ENCODE measurements at places on chromosomes 16 and 17.
A peak's percentile ranks its signal among the peaks of the same experiment; 100 is the strongest.

DNA sequence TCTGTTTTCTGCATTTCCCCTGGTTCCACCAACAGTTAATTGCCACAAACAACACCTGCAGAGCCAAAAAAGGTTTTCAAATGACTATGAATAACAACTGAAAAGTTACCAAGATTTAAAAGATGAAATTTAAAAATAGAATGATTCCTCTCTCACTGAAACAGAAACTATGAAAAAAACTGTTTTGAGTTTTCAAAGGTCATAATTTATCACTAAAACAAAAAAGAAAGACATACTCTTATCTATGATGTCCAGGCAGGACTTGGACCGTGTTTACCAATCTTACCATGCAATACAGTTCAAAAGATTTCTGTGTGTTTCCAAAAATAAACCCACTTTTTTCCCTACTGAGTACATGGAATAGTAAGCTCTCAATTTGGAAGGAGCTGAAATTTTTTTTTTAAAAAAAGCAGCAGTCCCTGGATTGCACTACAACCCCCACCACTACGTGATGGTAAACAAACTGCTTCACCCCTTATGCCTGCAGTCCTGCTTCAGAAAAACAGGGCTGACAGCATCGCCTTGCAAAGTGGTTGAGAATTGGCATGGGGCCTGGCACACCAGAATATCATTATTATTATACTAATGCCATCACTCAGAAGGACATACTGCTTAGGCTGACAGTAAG is 8.5 kb downstream of the TXNDC11 start:
- no peak for DNase-seq

DNA sequence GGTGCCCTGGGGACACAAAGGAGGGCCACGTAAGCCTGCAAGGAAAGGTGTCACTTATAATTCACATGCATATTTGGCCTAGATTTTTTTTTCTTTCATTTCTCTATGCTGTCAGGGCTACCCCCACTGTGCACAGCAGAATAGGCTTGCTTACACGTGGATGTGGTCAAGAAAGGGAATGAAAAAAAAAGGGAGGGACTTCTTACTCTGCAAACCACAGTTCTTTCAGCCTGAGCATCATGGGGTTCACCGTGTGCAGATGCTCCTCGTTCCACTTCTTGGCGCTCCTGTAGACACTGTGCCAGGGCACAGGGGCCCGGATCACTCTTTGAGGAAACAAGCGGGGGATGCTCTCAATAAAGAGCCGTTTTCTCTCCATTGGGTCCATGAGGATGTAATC is 16.6 kb downstream of the DNAH3 start:
- DNase-seq: no peak

DNA sequence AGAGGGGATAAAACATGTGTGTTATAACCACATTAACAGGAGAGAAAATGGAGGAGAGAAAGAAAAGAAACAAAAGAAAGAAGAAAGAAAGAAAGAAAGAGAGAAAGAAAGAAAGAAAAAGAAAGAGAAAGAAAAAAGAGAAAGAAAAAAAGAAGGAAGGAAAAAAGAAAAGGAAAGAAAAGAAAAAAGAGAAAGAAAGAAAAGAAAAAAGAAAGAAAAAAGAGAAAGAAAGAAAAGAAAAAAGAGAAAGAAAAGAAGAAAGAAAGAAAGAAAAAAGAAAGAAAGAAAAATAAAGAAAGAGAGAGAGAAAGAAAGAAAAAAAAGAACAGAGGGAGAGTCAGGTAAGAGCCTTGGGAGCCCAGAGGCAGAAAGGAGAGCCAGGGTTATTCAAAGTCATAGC is 446.6 kb upstream of the ASIC2 start:
- DNase-seq: no peak

- DNase-seq: no peak
These were observed 13.4 kb downstream of the ITGAM start for GRCh38 chr16:31273187-31273586.

DNA sequence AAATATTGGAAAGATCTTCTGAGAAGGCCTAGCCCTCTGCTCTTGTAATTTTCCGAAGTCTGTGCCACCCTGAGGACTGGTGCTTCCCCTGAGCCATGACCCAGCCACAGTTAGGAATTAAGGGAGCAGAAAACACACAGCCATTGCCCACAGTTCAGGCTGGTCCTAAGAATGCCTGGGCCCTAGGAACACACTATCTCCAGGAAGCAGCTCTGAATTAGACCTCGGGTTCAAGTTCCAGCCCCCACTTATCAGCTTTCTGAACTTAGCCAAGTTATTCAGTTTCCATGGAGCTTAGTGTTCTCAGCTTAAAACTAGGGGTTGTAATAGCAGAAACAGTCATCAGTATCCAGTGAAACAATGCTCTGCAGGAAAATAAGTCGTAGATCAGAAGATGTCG is 56.0 kb downstream of the CDH13 start:
- DNase-seq: no peak

- DNase-seq: no peak
These were observed 55.9 kb downstream of the MYO18A start for GRCh38 chr17:29124135-29124924.

DNA sequence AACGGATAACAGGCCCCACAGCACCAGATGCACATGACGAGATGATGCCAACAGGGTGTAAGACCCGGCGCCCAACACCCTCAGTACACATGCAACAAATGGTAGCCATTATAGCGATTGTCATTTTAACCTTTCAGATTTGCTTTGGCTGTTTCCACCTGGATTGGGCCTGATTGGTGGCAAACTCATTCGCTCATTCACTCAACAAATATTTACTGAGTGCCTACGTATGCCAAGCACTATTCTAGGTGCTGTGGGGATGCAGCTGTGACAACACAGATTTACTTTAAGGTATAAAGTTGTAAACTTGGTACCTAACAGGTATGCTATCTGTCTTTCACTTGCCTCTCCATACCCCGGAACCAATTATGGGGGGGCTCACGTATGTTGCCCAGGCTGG is 66.8 kb downstream of the SRCIN1 start:
- DNase-seq: no peak

- no peak for DNase-seq
These were observed 44.5 kb downstream of the VMP1 start for GRCh38 chr17:59751955-59752413.

DNA sequence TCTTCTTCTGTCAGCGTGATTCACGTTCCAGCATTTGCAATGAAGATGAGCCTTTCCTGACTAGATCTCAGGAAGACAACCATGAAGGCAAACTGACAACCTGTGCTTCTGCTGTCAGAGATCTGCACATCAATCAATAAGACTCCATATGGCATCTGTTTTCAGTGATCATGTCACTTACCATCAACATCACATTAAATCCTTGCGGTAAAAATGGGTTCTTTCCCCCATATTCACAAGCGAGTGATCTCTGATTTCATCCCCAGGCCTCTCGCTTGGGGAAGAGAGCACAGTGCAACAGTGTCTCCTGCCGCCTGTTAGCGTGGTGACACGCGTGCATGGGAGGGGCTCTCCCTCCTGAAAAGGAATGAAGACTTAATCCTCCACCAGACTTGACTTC is 11.1 kb downstream of the NACA2 start:
- DNase-seq: no peak

DNA sequence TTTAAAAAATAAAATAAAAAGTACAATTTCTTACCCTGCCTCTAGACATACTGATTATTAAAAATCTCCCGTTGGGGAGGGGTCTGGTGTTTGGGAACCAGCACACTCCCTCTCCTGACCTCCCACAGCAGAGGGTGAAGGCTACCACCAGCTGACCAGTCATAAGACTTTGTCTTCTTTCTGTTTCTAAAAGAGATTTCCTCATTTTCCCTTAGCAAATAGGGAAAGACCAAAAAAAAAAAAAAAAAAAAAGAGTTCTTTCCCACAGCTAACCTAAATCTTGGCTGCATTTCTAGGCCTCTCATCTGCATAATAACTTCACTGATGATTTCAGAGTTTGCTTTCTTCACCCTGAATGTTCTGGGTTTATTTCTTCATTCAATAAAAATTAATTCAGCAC is 30.3 kb downstream of the CDK5RAP3 start:
- DNase-seq: no peak

- no peak for DNase-seq
These were observed 49.6 kb downstream of the COX10 start for GRCh38 chr17:14118951-14119350.

- no peak for DNase-seq
These were observed 197.2 kb downstream of the RGS9 start for GRCh38 chr17:65334406-65334805.

GRCh38 chr17:38459567-38459966 is 31.3 kb downstream of the ARHGAP23 start:
- DNase-seq: no peak

DNA sequence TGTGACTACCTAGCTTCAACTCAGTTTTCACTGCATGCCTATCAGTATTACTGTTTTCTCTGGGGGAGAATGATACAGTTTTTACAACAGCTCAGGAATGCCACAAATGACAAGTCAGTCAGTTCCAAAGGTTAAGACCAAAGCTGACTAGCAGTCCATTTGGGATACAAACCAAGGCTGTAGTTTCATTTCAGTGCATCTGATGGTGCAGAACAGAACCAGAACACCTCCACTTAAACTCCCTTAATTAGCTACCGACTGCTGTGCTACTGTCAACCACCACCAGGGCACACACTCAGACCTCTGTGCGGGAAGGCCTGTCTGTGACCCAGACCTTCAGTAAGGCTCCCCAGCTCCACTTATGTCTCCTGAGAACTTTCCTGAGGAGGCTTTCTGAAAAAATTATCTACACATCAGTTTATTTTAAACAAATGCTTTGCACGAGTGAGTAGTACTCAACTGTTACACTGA is 20.4 kb downstream of the NFE2L1 start:
- no peak for DNase-seq

GRCh38 chr17:386141-386876 is 33.7 kb upstream of the RPH3AL start:
- peak; percentile 55 for DNase-seq

- no peak for DNase-seq
These were observed 879 bp upstream of the SPG7 start for GRCh38 chr16:89507214-89507833.

DNA sequence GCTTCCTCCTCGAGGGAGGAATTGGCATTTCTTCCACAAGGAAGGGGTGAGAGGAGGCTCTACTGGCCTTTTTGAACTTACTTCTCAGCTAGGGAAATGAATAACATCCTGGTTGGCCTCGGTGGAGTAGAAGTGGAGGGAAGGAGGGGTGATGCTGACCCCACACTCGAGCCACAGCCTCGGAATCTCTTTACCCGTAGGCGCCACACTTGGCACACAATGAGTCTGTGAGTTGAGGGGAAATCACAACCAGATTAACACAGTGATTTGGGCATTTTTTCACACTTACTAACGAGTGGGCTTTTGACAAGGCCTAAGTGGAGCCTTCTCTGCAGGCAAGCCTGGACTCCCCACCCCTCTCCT is 47.3 kb upstream of the TBX2 start:
- DNase-seq: no peak

DNA sequence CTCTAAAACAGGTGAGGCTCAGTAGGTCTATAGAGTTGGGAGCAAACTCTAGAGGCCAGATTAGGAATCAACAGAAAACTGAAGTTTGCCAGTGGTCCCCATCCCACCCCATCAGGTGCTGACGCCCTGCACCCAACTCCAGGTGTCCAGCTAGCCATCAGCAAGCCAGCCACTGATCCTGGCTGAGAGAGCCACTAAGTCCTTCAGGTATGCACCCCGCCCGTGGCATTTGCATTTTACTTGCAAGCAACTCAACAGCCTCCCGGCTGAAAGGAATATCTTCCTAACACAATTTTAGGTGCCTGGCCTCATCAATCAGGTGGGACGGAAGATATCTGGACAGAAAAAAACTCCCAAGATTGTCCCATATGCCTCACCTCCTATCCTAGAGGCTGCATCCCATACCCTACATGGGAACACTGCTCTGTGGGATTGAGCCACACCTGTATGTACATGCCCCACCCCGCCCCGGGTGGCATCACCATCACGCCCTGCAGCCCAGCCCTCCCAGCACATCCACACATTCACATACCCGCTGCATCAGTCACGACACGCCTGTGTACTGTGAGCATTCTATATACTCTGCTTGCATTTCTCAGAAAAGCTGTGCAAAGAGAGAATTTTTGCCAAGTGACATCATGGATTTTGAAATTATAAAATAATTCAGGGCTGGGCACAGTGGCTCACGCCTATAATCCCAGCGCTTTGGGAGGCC is 8.3 kb downstream of the OTOP3 start:
- DNase-seq: no peak

GRCh38 chr16:69346683-69347082 is 4.9 kb downstream of the TMED6 start:
- DNase-seq: no peak

GRCh38 chr17:73987845-73988509 is 215.5 kb upstream of the RPL38 start:
- no peak for DNase-seq

DNA sequence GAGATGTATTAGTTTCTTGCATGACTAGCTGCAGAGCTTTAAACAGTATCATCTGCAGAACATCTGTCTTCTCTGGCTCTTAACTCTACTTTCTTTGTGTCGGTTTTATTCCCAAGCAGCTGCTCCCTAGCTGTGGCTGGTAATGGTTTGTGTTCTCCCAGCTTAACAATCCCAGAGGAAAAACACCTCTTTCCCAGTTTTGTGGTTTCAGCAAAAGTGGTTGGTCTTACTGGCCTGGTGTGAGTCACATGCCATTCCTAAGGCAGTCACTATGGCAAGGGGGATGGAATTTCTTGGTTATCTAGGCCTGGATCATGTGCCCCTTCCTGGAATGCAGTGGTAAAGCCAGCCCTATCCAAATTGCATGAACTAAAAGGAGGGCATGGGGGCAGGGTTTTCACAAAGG is 27.5 kb downstream of the OMG start:
- DNase-seq: no peak

DNA sequence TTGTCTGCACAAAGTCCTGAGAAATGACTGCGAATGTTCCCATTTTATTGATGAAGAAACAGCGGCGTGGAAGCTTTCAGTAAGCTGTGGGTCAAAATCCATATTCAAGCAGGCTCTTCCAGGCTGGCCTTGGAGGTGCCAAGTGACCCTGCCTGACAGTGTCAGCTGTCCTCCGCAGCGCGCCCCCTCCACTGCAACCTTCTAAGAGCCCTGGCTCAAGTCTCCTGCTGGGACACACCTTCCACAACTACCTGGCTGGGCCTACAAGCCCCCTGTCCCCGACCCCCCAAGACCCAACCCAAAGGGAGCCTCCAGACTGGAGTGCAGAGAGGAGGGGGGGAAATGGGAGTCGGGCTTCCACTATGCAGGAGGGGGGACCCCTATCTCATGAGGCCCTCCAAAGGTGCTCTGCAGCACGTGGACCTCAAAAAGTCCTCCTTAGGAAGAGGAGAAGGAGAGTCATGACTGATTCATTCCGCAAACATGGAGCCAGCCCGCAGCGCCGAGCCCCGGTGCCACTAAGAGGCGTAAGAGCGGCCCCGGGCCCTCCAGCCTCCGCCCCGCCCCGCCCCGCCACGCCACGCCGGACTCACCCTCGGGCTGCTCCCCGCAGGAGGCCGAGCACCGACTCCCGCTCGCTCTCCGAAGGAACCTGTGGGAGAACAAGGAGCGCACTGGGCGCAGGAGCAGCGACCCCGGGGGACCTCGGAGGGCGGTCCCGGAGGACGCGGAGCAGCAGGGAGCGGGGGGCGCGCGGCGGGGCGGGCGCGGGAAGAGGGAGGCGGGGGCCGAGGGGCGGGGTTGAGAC is 574 bp downstream of the MPP3 start:
- no peak for DNase-seq

GRCh38 chr17:2933606-2934005 is 129.8 kb downstream of the OR1D5 start:
- DNase-seq: no peak

- peak; percentile 77 for DNase-seq
These were observed 9.6 kb downstream of the IL32 start for GRCh38 chr16:3074860-3075522.

Measured in stimulated activated CD8-positive, alpha-beta memory T cell treated with anti-CD3 and anti-CD28 coated beads, Interleukin-15, amount 100 ng/mL, for 48 hours (primary cell).